ENCODE measurements at places on chromosomes 11 and 22.

- DNase-seq: no peak
Observed at GRCh38 chr11:76742902-76743301, 40.3 kb upstream of the TSKU start.

DNA sequence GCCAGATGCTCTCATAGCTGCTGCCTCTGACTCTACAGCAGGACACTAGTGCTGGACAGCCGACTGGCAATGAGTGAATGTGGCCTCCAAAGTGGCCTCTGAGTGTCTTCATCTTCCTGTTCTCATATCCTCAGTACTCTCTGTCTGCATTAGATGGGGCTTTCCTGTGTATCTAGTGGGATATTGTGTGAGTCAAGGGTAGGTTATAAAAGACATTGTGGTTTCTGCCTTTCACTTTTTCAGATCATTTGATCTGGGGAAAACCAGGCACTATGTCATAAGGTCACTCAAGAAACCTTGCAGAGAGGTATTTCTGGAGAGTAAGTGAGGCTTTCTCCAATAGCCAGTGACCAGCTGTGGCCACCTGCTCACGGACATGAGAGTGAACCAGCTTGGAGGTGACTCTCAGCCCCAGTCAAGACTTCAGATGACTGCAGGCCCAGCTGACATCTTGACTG, 333.6 kb upstream of the NCAM1 start:
- DNase-seq: no peak

- DNase-seq: no peak
Observed at GRCh38 chr11:131985846-131986301, 615.5 kb downstream of the NTM start.

DNA sequence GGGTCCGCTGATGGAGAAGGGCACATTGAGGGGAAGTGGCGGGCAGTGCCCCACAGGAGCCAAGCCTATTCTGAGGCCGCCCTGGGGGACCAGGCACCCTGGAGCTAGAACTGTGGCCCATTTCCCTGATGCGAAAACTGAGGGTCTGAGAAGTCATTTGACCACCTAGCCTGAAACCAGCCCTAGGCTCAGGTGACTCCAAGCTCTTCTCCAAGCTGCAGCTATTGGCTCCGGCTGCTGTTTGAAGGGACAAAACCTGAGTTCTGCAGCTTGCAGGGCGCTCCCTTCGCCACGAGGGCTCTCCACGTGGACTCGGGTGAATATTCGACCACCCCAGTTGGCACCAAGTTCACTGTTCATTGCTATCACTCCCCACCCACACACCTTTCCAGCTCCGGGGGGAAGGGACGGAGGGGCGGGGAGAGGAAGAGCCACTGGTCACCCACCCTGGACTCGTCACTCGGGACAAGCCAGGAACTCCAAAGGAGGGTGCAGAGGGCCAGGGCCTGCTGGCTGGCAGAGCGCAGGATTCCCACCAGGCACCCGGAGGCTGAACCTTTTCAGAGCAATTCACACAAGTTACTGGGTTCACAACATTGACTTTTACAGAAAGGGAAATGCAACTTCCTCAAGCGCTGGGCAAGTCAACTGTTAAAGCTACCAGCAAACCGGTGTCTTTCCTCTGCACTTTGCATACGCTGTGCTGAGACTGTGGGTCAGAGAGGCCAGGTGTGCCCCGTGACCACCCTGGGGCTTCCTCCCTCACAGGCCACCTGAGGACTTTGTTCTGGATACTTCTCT, 1.1 kb upstream of the RAC2 start:
- DNase-seq: peak; percentile 52

GRCh38 chr11:101126551-101127196, 2.9 kb downstream of the PGR start:
- no peak for DNase-seq

DNA sequence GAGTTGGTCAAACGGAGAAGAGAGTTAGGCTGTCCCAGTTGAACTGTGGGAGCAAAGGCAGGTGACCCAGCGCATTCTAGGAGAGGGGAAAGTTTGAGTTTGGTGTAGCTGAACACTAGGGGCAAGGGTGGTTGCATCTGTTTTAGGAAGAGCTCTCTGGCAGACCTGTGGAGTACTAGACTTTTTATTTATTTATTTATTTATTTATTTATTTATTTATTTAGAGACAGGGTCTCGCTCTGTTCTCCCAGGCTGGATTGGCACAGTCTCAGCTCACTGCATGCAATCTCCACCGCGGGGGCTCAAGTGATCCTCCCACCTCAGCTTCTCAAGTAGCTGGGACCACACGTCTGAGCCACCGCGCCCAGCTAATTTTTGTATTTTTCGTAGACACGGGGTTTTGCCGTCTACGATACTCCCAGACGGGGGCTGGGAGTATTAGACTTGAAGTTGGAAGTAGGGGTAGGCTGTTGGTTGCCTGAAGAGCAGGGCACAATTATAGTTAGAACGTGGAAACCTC, 950 bp upstream of the ACER3 start:
- no peak for DNase-seq

- no peak for DNase-seq
Observed at GRCh38 chr11:86923999-86924766, 31.0 kb downstream of the FZD4 start.

- no peak for DNase-seq
Observed at GRCh38 chr11:109486129-109486528, 64.1 kb downstream of the C11orf87 start.

- DNase-seq: no peak
Observed at GRCh38 chr11:110984693-110985092, 260.8 kb upstream of the POU2AF2 start.

DNA sequence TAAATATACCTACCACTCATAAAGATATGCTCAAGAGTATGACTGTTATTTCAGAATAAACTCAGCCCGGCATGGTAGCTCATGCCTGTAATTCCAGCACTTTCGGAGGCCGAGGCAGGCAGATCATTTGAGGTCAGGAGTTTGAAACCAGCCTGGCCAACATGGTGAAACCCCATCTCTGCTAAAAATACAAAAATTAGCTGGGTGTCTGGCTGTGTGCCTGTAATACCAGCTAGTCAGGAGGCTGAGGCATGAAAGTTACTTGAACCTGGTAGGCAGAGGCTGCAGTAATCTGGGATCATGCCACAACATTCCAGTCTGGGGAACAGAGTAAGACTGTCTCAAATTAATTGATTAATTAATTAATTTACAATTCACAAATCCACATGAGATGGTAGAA, 208.2 kb upstream of the PDGFD start:
- no peak for DNase-seq

- no peak for DNase-seq
Observed at GRCh38 chr11:12092714-12093113, 17.7 kb upstream of the MICAL2 start.

DNA sequence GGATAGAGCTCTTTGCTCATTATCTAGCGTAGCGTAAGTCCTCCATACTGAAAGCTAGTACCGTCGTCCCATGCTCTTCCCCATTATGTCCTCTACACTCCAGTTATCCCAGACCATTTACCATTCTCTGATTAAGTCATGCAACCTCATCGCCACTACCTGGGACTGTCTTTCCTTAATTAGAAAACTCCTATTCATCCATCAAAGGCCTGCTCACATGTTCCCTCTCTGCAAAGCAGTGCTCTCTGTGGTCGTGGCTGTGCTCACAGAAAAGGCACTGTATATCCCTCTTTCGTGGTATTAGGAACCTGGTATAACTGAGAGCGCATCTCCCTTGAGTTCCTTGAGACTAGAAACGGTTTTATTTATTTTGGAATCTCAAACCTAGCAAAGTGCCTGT, 253.3 kb downstream of the KIRREL3 start:
- DNase-seq: no peak

GRCh38 chr11:8060146-8060719, 20.8 kb upstream of the TUB start:
- DNase-seq: no peak

- no peak for DNase-seq
Observed at GRCh38 chr11:72413914-72414628, 20.3 kb downstream of the CLPB start.

- no peak for DNase-seq
Observed at GRCh38 chr11:107408762-107409211, 48.8 kb downstream of the CWF19L2 start.

DNA sequence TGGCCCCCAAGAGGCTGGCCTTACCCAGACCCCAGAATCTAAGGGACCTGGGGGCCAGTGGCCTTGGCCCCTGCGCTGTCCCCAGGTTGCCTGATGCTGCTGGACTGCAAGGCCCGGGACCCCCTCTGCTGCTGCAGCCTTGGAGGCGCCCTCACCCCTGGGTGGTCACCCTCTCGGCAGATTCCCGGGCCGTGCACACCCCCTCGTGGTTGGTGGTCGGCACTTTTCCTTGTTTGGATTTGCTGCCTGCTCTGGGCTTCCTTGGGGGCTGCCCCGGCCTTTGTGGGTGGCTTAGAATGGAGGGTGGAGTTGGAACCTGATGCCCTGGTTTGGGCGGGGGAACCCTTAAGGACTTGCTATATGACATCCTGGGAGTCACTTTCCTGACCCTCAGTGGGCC, 5.3 kb downstream of the RIN1 start:
- no peak for DNase-seq

DNA sequence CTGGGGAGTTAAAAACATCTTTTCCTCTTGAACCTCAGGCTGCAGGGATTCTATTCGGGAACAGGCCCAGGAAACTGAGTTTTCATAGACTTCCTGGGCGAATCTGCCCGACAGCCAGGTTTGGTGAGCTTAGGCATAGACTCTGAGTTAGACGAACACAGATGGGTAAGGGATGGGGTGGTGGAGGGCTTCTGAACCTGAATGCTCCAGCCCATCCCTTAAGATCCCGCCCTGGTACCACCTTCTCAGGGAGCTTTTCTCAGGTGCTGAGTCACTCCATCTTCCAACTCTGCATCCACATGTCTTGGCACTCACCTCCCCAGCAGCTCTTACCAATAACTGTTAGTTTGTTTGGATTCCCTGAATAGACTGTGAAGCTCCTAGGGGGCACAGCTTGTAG, 37.4 kb downstream of the MICAL2 start:
- DNase-seq: no peak

- no peak for DNase-seq
Observed at GRCh38 chr11:33775832-33776470, 1.6 kb upstream of the FBXO3 start.

GRCh38 chr11:8033305-8034105, 46.4 kb downstream of the EIF3F start:
- no peak for DNase-seq

- no peak for DNase-seq
Observed at GRCh38 chr11:112412383-112412782, 151.7 kb upstream of the PLET1 start.

DNA sequence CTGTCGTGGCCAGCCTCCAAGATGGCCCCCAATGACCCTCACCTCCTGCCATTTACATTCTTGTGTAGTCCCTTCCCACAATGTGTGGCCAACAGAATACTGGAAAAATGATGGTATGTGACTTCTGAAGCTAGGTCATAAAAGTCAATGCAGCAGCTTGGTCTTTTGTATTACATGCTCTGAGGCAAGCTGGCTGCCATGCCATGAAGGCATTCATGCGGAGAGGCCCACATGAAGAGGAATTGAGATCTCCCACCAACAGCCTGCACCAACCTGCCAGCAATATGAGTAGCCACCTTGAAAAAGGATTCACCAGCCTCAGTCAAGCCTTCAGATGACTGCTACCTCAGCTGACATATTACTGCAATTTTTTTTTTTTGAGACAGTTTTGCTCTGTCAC, 4.6 kb downstream of the MRTFA start:
- DNase-seq: no peak

DNA sequence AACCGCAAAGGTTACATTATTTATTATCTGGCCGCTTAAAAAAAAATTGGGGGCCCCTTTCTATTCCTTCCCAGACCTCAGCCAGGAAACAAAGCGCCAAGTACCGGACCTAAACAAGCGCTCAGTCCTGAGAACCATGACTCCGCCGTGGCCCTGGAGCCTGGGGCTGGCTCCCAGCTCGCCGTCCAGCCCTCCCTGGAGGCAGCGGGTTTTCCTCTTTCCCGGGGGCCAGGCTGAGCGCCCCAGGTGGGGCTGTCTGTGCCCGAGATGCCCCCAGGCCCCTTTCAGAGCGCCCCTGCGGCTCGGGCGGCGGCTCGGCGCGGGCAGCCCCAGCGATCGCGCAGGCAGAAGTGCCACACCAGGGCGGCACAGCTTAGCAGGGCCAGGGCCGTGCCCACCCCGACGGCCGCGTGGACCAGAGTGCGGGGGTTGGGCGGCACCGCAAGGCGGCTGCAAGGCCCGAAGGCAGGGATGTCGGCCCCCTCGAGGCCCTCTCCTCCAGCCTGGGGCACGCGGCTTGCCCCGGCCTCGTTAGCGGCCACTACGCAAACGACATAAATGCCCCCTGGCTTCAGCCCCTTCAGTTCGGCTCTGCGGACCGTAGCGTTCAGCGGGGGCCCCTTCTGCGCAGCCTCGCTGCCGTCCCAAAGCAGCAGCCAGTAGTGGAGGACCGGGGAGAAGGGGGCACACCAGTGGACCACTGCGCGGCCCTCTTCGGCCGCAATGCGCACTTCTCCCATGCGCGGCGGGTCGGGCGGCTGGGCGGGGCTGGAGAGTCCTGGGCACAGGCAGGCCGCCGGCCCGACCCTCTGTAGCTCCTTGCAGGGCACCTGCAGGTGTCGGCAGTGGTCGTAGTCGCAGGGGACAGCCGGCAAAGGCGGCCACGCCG, 1.6 kb downstream of the LRRN4CL start:
- no peak for DNase-seq

DNA sequence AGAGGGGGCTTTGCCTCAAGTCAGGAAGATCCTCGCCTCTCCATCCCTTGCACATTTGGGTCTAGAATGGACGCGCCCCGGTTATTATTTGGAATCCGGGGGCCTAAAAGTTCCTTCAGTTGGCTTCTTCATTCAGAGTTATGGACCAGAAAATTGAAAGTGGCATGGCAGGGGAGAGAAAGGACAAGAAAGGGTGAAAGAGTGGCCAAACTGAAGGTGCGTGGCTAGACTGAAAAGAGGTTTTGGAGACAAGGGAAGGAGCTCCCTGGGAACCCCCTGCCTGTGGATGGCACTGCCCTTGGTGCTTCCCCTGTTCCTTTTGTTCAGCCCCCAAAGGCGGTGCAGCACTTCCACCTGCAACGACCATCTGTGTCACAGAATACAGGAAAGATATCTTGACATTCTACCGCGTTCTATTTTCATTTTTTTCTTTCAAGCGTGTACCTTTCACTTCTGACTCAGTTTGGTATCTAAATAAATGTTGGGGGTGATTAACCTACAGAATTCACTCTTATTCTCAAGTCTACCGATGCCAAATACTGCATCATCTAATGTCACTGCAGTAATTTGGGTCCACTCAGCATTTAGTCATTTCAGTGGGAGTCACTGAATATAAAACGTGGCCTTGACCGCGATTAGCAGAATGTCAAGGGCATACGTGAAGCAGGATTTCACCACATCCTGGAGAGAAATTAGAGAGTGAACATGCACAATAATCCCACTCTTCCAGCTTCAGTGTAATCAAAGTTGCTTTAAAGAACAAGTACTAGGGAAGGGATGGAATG, 88.1 kb upstream of the ARHGAP32 start:
- DNase-seq: no peak

All from RWPE2 (cell line).